ENCODE measurements at places on chromosomes 3 and 15.

DNA sequence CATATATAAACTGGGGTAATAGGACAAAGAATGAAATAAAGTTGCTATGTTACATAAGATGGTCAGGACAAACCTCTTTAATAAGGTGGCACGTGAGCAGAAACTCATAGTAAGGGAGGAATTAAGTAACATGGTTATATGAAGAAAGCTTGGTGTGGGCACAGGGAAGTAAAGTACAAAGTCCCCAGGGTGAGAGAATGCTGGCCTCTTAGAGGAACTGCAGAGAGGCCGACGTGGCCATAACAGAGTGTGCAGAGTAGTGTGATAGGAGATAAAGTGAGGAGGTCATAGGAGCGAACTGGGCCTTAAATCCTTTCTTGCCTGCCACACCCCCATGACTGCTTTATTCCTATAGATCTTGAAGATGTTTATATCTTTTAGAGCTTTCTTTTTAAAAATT is 17.4 kb upstream of the RBMS3 start:
- no peak for DNase-seq

DNA sequence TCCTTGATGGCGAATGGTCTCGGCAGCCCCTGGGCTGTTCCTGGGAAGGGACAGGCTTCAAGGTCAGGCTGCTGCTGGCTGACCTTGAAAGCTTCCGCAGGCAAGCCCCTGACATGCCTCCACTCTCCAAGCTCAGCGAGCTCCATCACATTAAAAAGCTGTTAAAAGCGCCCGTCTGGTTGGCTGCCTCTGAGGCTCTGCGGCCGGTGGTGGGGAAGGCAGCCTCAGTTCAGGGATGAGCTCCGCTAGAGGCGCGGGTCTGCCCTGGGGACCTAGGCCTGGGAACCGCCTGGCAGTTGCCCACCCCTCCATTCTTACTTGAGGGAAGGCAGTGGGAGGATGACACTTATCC is 103.8 kb downstream of the LINGO1 start:
- no peak for DNase-seq

DNA sequence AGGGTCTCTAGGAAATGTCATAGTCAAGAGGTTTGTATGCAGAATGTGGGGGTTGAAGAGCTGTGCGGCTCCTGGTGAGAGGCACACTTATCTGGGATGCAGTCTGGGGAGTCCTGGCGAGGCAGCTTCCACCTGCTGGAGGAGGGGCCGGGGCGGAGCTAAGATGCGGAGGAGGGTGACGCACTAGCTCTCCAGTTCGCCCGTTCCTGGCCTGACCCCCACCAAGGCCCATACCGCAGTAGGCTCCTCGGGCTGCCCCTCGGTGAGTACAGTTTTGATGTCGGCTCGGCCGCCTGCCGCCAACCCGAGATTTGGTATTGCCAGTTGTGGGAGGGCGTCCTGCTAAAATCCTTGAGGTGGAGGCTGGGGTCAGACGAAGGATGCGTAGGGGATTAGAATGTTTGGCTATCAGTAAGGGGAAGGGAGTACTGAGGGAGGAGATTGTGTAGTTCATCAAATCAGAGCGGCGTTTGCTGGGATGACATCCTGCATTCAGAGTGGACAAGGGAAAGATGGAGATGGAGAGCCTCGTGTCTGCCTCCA is at the start of gene SCG5:
Gene SCG5 (plus strand): TSS at position 194 of the 543 bp plus-strand sequence. CDS start 1,883 bp downstream, outside the sequence.
- DNase-seq = no peak

DNA sequence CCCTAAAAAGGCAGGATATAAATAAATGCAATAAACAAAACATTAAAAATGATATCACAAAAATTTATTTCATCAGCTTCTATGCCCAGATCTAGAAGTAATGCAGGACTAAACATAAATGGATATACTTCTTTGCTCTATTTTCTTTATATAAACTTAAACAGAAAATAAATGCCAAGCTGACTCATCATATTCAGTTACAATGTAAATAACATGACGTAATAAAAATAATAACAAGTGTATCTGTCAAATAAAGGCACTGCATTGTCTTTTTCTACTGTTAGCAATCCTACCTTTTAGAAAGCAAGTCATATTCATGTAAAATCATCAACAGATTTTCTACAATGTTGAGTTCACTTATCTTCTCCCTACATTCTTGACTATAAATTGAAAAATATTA is 61.6 kb downstream of the NEK10 start:
- no peak for DNase-seq

DNA sequence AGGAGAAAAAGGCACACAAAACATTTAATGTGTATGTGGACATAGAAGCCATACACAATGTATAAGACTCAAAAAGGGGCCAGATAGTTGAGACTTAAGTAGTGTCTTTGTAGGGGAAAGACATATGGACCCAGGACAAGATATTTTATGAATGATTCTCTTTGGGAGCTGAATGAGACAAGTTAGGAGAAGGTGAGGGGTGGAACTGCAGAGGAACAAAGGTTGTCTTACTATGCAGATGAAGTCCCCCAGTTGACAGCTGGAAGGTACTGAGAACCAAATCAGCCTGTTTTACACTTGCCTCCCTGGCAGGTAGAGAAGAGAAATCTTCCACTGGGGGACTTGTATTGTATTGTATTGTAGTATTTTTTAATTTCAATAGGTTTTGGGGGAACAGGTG is 14.9 kb upstream of the GCNT3 start:
- DNase-seq = no peak

DNA sequence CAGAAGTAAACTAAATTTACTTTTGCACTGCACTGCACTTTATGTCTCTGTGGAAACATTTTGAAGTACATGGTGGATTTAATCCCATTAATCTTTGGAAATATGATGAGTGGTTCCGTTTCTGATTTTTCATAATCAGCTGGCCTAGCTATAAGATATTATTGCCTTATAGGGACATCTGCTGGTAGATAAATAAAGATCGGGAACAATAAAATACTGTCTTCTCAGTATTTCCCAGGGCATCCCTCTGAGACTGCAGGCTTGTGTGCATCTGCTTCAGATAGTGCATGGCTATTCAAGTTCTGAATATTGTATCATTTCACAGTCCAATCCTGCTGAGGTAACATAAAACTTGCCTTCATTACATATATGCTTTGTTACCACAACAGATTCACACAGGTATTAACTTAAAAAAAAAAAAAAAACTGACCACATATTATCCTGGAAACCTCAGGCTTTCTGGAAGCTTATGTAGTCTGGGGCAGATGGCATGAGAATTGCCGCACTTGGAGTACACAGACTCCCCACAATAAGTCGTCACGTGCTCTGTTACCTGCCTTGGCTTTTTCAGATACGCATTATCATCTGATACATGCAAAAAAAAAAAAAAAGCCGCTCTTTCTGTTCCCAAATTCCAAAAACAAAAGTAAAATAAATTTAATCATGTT is 330.8 kb upstream of the AGTR1 start:
- DNase-seq = no peak

DNA sequence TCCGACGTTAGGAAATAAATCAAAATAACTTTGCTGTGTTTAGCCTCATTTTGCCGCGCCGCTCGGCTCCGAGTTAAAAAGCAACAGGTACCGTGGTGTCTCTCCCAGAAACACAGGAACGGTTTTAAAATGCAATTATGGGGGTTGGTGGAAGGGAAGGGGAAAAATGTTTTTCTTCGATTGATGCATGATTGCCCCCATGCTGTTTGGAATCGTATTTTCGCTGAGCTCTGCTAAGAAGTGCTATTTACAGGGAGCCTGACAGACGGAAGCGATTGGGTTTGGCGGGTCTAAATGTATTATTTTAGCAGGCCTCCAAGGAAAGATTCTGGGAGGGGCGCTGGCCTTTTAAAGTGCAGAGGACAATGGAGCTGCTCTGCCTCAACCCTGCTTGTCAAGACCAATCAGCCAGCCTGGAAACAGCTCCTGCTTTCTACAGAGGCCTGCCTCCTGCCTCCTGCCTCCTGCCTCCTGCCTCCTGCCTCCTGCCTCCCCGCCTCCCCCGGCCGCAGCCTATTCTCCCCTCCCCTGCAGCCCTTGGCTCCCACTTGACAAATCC is 156.7 kb upstream of the TLE3 start:
- DNase-seq = no peak

GRCh38 chr3:101117465-101117864 is 124.2 kb upstream of the ABI3BP start:
- no peak for DNase-seq

DNA sequence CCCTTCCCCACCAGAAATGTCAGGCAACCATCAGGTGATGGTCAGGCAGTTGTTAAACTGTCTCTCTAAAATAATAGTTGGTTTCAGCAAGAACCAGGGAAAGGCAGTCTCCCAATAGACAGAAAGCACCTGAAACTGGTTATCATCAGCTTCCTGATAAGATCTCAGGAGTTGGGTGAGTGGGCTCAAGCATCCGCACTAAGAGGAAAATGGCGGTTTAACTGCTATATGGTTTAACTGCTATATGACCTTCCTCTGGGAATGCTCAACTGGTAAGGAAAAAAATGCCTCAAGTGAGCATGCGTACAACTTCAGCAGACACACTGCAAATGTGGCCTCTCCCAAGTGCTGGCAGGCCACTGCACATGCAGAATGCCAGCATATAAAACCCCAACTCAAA is 240.8 kb upstream of the CMC1 start:
- DNase-seq = no peak

DNA sequence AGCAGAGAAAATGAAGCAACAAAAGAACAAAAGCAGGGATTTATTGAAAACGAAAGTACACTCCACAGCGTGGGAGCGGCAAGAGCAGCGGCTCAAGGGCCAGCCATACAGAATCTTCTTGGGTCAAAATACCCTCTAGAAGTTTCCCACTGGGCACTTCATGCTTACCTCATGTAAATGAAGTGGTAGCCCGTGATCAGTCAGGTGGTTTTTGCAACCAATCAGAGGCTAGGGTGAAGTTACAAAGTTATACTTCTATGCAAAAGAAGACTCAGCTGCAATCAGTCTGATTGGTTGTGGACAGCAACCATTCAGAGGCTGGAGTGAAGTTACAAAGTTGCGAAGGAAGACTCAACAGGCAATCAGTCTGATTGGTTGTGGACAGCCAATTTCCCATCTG is 37.8 kb upstream of the TRH start:
- no peak for DNase-seq

DNA sequence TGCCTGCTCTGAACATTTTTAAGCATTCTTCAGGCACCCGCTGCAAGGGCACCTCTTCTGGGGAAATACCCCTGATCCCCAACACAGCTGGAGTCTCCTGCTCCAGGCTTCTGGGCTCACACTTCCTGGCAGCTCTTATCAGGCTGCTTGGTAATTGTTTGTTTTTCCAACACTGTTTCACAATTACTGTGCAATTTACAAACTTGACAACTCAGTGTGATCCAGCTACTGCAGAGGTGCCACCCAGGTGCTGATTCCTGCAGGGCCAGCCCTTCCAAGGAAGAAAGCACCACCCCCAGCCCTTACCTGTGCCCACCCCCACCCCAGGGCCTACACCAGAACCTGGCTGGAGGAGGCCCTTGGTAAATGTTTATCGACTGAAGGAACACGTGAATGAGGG is 66.5 kb downstream of the MAGEF1 start:
- DNase-seq = no peak

DNA sequence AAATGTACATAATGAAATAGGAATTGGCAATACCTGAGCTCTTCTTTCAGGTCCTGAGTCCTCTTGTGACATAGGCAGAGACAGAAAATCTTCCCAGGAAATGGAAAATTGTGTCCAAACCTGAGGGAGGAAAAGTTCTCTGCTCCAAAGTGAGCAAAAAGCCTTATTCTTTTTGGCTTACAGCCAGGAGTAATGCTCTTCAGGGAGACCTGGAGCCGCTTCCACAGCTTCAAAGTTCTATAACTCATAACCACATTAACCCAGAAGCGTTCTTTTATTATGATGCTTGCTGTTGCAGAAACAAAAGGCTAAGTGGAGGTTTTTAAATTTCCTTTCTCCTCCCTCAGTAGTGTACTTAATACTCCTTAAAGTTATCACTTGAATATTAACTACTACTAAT is 633 bp downstream of the IGSF10 start:
- DNase-seq = no peak

DNA sequence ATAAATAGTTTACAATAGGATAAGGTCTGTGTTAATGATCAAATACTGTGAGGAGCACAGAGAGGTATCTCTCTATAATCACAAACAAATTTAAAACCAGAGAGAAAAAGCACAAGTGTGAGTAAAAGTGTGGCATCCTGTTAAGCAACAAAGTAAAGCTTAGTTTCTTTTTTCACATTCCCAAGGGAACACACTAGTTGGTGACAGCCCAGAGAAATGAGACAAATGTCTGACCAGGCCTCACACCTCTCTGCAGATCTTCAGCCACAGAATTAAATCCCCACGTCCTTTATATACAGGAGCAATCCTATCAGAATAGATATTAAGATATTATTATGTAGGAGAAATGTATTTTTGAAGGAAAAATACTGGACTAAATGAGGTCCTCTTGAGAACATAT is 2.7 kb downstream of the FBN1 start:
- DNase-seq = no peak

DNA sequence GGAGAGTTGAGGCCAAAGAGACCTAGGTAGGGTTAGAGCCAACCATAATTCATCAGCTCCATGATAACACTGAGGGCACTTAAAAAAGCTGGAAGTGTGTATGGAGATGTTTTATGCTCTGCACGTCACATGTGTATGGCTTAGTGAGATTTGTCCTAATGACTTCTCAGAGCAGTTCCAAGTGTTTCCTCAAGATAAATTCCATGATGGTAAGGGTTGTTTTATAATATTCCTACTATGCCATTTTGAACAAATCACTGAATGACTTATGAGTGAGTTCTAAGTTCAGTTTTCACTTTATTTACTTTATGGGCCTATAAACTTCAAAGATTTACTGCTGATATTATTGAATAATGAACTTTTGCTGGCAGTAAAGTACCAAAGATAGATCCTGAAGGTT is 28.1 kb downstream of the TEX9 start:
- DNase-seq = no peak

DNA sequence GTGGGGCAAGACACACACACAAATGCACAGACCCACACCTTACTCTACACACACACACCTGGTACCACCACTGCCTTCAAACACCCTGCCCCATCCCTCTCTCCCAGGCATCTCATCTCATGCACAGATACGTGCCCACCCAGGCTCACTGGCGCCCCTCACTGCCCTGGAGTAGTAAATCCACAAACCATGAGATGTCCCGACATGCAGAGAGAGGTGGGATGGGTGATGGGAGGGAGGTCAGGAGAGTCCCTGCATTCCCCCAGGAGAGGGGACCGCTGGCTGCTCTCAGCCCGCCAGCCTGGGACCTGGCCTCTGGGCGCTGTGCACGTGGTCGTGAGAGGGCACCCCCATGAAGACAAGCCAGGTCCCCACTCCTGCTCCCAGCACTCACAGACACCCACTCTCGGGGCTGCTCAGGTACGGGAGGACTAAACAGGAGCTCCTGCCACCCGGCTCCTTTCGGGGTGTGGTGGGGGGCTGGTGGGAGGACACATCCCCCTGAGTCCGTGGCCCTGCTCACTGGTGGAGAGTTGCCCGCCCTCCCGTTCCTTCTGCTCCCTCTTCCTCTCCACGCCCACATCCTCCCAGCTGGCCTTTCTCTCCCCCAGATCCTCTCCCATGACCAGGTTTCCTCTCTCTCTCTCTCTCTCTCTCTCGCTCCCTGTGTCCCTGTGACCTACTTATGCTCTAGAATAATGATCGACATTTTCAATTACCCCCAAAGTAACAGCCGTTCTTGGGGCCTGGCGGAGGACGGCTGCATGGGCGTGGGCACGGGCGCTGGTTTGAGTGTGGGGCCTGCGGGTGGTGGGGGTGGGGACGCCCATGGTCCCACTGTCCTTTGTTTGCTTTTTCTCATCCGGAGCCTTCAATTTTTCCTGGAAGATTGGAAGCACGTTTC is 18.9 kb upstream of the CSPG4 start:
- no peak for DNase-seq

- no peak for DNase-seq
Measured at GRCh38 chr3:12496453-12496761, 12.1 kb downstream of the TSEN2 start.

Data from SIG-M5 (cell line).